ENCODE measurements at places on chromosomes 12 and 14.
A peak's percentile ranks its signal among the peaks of the same experiment; 100 is the strongest.

GRCh38 chr12:2854669-2855453 is 2.0 kb downstream of the TEX52 start:
- no peaks in the 10 kb centered on the region for H3K4me1 ChIP-seq
- no peaks in the 10 kb centered on the region for H3K27me3 ChIP-seq
- no peak for DNase-seq
- H3K36me3 ChIP-seq = peaks cover 29% of the 10 kb centered on the region
- no peak overlapping the region for H3K4me3 ChIP-seq

GRCh38 chr12:79140711-79141110 is 276.1 kb downstream of the SYT1 start:
- no peaks in the 10 kb centered on the region for H3K36me3 ChIP-seq
- no peaks in the 10 kb centered on the region for H3K4me1 ChIP-seq
- H3K27me3 ChIP-seq = no peaks in the 10 kb centered on the region
- no peak for DNase-seq
- no peak overlapping the region for H3K4me3 ChIP-seq
- H3K27ac ChIP-seq = no peak overlapping the region

- peaks cover 73% of the 10 kb centered on the region for H3K27me3 ChIP-seq
- no peak for DNase-seq
- peaks cover 3% of the 10 kb centered on the region for H3K4me1 ChIP-seq
- peak within 1 kb of the TSS; percentile 40 for H3K4me3 ChIP-seq
- no peaks in the 10 kb centered on the region for H3K36me3 ChIP-seq
- peak within 1 kb of the TSS; percentile 37 for H3K27ac ChIP-seq
Measured at GRCh38 chr14:64704143-64704742, at the start of gene PLEKHG3. Gene PLEKHG3, plus strand, starts transcription at chr14:64704424. Its CDS starts 23,208 bp downstream, at chr14:64727632.

DNA sequence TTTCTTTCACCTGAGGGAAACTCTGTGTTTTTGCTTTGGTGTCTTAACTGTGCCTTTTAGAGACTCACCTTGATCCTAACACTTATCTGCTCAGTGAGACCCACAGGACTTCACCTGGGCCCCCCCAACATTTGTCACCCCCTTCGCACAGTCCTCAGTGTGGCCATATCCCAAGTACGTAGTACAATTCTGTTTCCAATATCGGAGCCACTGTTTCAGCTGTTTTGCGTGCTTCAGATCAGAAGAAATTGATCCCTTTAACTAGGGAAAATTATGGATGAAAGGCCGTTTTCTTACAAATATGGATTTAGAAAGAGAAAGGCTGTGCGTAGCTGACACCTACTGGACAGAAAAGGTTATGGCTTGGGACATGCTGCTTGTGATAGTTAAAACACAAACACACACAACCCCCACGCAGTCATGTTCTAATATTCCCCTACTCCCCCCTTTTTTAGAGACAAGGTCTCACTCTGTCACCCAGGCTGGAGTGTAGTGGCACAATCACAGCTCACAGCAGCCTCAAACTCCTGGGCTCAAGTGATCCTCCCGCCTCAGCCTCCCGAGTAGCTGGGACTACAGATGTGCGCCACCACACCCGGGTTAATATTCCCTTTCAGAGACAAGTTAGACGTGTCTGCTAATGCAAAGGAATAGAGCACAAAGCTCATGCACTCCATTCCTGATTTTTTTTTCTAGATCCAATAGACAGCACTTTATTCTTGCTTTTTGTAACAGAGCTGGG is 3.6 kb upstream of the SLC7A8 start:
- no peaks in the 10 kb centered on the region for H3K4me1 ChIP-seq
- H3K36me3 ChIP-seq = no peaks in the 10 kb centered on the region
- H3K4me3 ChIP-seq = no peak overlapping the region
- peaks cover 7% of the 10 kb centered on the region for H3K27me3 ChIP-seq
- H3K27ac ChIP-seq = no peak overlapping the region
- DNase-seq = no peak

GRCh38 chr14:99472937-99473336 is 7.7 kb downstream of the SETD3 start:
- DNase-seq = no peak
- H3K27me3 ChIP-seq = no peaks in the 10 kb centered on the region
- no peak overlapping the region for H3K4me3 ChIP-seq
- peaks cover 2% of the 10 kb centered on the region for H3K4me1 ChIP-seq
- no peaks in the 10 kb centered on the region for H3K36me3 ChIP-seq

DNA sequence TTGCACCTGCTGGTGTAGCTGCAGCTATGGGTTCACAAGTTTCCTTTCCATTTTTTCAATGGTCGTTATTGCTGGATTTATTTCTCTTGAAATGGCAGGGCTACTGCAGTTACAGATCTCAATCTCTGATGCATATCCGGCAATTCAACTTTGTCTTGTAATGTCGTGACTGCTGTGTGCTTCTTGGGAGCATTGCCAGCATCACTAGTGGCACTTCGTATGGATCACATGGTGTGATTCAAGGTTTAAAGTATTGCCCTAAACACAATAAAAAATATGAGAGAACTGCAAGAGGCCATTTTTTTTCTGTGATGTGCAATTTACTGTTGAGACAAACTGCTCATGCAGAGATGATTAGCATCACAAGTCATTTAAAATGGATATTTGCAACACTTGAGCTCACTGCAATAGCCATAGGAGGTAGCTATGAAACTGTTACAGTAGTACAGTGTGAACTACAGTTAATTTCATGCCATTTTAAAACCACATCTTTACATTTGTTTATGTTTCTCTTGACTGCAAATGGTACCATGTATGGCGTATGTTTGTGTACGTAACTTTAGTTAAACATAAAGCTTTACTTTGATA is 217.4 kb upstream of the PDE3A start:
- no peaks in the 10 kb centered on the region for H3K27me3 ChIP-seq
- no peaks in the 10 kb centered on the region for H3K36me3 ChIP-seq
- H3K4me3 ChIP-seq = no peak overlapping the region
- no peak for DNase-seq
